ENCODE measurements at places on chromosomes 3 and 15. TPM values are rescaled to one million over a fixed set of nuclear protein-coding genes. Genes with fewer than 3 reads are reported as not detected.

DNA sequence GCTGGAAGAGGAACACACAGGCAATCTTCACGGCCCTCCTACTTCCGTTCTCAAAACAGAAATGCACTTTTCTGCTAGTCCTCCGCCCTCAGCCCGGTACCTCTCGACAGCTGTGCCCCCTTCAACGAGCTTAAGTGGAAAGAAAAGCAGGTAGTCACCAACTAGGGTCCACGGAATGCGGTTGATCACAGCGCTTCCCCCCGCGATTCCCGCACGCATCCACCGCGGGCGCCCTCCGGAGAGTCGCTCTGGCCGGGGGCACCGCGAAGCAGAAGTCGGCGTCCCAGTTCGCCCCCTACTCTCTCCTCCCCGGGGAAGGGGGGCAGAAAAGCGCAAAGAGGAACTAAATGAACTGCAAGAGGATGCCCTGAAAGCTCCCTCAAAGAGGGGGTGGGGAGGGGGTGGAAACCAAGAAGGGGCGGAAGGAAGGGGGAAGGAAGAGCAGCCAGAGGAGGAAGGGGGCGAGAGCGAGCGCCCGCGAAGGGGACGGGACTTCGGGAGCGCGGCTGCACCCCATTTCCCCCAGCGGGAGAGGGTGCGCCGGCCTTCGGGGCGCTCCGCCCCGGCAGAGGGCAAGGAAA, 738 bp downstream of the ACAP2 start:
- DNase-seq, result peak; percentile 66

DNA sequence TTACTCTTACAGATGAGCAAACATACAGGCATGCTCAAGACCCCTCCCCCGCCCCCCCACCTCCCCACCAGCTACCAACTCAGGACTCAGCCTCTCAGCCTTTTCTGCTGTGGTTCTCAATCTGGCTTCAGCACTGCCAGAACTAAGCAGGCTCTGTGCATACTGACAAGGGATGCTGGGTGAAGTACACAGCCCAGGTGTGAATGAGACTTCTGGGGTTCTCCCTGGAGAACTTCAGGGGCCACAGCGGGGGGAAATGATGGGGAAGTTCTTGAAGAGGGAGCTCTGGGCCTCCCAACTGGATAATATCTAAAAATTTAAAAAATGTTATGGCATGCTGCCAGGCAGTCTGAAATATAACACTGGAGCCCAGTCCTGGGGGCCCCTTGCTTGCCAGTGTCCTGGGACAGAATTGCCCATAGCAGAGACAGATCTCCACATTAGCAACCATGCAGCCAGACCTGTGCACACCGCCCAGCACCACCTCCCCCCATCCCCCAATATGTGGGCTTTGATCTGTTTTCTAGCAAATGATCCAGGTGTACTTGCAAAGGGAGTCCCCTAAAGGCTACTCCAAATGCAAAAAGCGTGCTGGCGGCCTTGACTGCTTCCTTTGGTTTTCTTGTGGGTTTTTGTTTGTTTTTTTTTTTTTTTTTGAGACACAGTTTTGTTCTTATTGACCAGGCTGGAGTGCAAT, 41.4 kb downstream of the PGPEP1L start:
- no peak for DNase-seq

- no peak for DNase-seq
Measured at GRCh38 chr15:82052751-82053150, 6.9 kb upstream of the MEX3B start.

DNA sequence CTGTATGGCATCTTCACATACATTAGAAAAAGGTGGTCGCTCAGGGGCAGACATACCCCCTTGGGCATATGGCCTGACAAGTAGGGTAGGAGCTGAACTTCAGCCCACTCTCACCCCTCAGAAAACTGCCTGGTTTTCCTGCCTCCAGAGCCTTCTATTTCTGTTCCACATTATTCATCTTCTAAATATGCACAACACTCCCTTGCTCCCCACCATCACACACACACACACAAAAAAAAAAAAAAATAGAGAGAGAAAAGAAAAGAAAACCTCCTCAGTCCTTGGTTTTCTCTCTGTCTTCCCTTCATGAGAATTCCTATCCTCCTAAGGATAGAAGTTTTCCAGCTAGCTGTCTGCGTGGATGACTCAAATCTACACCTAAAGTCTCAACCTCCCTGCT, 5.6 kb upstream of the ROPN1 start:
- DNase-seq, result no peak

DNA sequence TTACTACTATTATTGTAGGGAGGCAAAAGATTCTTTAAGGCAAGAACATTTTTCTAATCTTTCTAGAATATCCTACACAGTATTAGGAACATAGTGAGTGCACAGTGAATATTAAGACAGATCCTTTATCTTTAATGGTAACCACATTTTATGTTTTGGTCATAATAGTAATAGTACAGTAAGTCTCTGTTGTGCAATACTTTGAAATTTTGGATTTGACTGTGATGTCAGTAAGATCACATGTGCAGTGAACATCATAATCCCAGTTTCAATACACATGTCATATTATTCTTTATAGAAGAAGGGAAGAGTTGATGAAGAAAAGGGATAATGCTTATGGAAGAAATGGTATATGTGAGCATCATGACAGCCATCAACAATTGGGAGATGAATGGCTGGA, 10.7 kb downstream of the STT3B start:
- DNase-seq, result no peak

- DNase-seq, result no peak
Measured at GRCh38 chr3:70028361-70028760, 28.8 kb downstream of the SAMMSON start.

DNA sequence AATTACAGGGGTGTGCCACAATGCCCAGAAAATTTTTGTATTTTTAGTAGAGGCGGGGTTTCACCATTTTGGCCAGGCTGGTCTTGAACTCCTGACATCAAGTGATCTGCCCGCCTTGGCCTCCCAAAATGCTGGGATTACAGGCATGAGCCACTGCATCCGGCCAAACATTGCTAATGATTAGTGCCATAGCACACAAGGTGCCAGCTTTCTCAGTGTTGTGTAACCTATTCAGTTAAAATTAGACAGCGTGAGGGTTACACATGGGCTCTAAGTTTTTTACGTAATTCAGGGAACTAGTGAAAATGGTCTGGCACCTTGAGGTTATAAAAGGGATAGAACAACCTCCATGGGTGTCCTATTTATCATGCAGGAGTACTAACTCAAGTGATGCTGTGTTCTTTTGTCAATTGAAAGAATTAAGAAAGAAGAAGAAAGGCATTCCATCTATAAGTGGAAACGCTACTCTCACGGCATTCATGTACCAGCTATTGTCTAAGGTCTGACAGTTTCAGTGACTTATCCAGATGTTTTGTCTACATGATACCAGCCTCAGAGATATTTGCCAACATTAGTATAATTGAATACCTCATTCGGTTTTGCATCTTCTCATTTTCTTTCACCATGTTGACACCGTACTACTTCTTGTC, 84.7 kb downstream of the EOMES start:
- DNase-seq, result no peak

GRCh38 chr3:100562224-100562857, 47.1 kb upstream of the ADGRG7 start:
- DNase-seq, result no peak

DNA sequence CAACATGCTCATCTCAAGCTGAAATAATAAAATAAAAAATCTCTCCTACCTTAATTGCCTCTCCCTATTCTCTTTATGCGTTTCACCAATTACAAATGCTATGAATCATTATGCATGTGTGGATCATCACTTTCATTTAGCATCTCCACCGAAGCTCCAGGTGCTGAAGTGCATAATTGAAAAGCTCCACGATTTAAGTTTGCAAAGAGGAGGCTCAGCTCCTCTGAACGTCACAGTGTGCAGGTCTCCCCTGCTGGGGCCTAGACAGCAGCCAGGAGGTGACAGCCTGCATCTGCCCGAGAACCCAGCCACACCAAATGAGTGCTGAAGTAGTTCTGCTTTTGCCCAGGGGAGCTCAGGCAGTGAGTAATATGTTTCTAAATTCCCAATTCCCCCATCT, 60.5 kb upstream of the GLCE start:
- DNase-seq, result no peak

HDAC11 gene
- total RNA-seq, result 2.0 TPM

DNA sequence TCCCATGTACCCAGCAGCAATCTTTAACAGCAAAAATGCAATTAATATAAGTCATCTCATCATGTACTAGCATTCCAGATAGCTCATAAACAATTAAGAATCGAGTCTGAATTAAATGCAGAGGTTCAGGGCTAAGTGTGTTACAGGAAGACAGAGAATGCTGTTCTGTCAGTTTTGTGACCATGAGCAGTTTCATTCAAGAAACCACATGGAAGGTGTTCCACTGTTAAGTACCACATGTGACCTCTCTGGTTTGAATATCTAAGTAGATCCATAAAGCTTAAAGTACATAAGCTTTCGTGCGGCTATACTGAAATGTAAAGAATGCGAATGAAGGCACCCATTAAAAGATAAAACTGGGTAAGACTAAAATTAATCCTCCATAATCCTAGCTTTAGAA, 272.3 kb downstream of the IL5RA start:
- DNase-seq, result no peak

- no peak for DNase-seq
Measured at GRCh38 chr3:100158918-100159330, 44.6 kb upstream of the FILIP1L start.

GRCh38 chr15:41961001-41961518, 11.3 kb downstream of the EHD4 start:
- DNase-seq, result no peak

DNA sequence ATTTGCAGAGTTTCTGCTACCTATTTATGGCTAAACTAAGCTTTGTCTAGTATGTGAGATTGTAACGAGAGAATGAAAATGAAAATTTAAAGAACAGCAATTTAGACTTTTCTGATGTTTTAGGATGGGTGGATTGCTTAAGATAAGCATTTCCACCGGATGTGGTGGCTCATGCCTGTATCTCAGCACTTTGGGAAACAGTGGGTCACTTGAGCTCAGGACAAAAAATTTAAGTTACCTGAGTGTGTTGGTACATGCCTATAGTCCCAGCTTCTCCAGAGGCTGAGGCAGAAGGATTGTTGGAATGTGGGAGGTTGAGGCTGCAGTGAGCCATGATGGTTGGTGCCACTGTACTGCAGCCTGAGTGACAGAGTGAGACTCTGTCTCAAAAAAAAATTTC, 3.3 kb downstream of the PPP4R2 start:
- peak; percentile 41 for DNase-seq

- DNase-seq, result no peak
Measured at GRCh38 chr3:157420606-157421130, 16.0 kb upstream of the PTX3 start.

- no peak for DNase-seq
Measured at GRCh38 chr15:37253877-37254276, 153.5 kb upstream of the MEIS2 start.

- no peak for DNase-seq
Measured at GRCh38 chr15:100968050-100968966, 49.2 kb downstream of the LRRK1 start.

- DNase-seq, result peak; percentile 41
Measured at GRCh38 chr3:71542521-71543370, 40.8 kb downstream of the FOXP1 start.

- no peak for DNase-seq
Measured at GRCh38 chr3:119403201-119403600, 60.2 kb downstream of the TMEM39A start.

DNA sequence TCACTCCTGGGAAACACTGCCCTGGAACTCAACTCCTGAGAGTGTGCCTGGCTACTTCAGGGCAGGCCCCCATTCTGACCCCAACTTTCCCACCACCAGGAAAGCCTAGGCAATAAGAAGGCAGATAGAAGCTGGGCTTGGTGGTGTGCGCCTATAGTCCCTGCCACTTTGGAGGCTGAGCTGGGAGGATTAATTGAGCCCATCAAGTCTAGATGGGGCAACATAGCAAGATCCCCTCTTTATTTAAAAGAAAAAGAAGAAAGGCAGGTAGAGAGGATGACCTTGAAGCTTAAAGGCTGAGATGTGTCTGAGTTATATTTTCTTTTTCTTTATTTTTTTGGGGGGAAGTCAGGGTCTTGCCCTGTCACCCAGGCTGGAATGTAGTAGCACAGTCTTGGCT, 4.2 kb upstream of the RBPMS2 start:
- DNase-seq, result no peak

GRCh38 chr3:95442766-95443165, 1371.6 kb upstream of the EPHA6 start:
- no peak for DNase-seq

- no peak for DNase-seq
Measured at GRCh38 chr3:76624164-76624563, 415.7 kb upstream of the ROBO2 start.

DNA sequence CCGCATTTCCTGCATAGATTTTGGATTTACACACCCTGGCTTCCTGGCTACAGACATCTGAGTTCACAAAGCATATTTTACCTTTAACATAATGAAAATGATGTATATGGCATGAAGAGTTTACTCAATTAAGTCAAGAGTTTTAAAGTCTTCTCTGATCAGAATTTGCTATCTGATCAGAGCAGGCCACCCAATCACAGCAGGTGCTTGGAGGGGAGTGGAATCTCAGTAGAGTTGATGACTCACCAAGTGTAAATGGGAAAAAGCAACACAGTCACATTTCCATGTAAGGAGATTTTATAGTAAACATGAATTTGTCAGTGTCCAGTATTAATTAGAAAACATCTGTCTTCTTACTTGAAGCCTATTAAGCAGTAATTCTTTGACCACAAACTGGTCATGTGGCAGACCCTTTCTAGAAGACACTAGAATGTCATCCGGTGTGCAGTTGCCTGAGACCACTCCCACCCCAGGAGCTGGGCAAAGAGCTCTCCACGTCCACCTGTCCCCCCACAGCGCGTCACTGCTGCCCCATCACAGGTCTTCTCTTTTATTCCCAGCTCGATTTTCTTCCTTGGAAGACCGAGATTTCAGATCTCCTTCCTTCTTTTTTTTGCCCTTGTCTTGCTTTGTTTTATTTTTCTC, 10.8 kb downstream of the MESD start:
- DNase-seq, result no peak

DNA sequence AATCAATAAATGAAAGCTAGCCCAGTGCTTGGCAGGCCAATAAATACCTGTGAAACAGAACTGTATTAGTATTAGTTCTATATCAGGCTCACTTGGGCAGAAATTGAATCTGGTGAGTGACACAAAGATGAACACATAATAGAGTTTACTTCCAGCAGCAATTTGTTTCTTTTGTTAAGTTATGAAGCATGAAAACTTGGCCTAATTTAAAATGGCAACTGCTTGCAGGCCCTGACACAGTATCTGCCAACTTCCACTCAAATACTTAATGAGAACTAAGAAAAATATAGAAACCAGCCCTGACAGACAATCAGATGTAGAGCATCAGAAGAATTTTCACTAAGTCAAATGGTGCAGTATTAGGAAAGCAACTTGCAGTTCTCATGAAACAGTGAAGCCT, 37.6 kb upstream of the LRIG1 start:
- DNase-seq, result no peak

- DNase-seq, result no peak
Measured at GRCh38 chr15:95664450-95664849, 666.0 kb upstream of the NR2F2 start.

DNA sequence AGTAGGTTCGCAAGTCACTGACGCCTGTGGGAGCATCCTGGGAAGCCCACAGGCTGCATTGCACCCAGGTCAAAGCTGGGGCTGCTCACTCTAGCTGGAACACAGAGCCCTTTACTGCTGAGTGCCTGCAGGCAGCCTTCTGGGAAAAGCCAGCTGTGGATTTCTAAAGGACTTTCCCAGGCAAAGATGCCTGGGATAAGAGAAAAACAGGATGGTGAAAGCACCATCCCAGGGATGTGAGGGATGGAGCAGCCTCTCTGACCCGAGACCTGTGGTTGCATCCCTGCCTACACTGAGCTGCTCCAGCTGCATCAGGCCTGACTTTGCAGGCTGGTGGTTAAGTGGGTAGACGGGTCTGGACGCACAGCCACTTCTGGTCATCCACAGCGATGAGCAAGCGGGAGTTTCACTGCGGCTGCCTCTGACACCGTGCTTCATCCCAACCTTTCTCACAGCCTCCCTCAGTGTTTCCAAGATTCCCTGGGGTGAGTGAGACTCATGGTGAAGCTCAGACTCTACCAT, 52.5 kb upstream of the AMOTL2 start:
- DNase-seq, result no peak

Measured in activated CD8-positive, alpha-beta T cell treated with anti-CD3 and anti-CD28 coated beads for 36 hours (primary cell).